Glomerular endothelial cell (primary cell): ENCODE measurements at places on chromosomes 2 and 18.

DNA sequence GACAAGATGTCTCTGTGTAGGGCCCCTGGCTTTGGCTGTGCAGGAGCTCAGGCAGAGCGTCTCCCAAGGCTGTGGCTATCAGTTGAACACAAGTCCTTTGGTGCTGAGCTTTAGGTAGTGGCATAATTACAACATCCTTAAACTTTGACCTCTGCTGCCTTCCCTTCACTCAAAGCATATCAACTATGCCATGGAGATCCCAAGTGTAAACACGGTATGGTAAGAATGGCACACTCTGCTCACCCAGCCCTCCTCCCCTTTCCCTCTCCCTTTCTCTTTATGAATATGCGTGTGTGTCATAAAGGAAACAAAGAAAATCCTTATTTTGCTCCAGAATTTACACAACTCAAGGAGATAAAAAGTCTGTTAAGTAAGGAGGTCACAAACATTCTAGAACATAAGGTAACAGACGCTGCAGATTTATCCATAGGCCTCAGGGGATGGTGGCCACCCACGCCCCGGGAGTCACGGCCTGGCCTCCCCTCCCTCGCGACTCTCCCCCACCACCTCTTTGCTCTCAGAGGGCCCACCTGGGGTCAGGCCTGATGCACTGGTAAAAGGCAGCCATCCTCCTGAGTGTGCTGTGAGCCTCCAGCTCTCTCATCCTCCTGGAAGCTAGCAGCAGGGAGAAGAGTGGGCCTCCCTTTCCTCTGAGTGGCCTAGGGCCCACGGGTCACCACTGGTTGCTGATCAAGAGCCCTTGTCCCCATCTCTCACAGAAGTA is 67.3 kb downstream of the CRACDL start:
- no peak for DNase-seq

GRCh38 chr2:151730262-151730975 is 3.9 kb downstream of the NEB start:
- DNase-seq = no peak

- no peak for DNase-seq
Measured at GRCh38 chr2:78561876-78562275, 463.6 kb upstream of the REG3G start.

GRCh38 chr2:120526997-120527945 is 181.3 kb downstream of the INHBB start:
- DNase-seq = no peak
